ENCODE measurements at places on chromosomes 5 and 9. TPM values are rescaled to one million over a fixed set of nuclear protein-coding genes. Genes with fewer than 3 reads are reported as not detected.
A peak's percentile ranks its signal among the peaks of the same experiment; 100 is the strongest.

DNA sequence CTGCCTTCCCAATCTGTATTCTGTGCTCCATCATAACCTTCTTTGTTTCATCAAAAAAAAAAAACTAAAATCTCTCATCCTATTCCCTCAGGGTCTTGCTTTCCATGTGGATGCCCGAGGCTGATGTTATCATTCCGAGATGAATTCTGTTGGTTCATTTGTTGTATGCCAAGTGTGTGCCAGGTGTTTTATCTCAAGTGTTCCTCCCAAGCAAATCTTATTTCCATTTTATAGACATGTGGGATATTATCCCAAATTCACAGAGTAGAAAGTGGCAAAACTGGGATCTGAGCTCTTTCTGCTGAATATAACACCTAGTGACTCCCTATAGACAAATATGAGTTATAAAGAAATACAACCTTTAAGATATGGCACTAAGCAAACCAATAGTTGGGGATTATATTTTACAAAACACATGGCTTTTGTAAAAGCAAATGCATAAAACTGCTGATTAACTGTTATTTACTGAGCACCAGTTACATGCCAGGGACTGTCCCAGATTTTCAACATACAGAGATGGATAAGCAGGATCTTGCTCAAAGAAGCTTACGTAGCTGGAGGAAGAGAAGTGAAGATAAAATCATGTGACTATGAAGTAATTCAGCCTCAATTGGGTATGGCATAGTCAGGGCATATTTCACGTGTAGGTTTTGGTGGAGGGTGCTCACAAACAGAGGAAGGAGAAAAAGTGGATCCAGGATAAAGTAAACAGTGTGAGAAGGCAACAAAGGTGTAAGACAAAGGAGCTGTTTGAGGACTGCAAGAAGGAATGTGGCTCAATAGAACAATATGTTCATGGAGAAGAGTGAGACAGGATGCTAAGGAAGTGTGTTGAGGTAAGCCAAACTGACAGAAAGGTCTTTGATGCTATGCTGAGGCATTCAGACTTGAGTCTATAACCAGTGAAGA is 143.3 kb upstream of the ADAMTSL1 start:
- no peak overlapping the region for H3K27ac ChIP-seq
- no peaks in the 10 kb centered on the region for H3K4me1 ChIP-seq
- H3K4me3 ChIP-seq: no peak overlapping the region
- peaks cover 6% of the 10 kb centered on the region for H3K27me3 ChIP-seq

- no peak overlapping the region for H3K4me3 ChIP-seq
- H3K4me1 ChIP-seq: no peaks in the 10 kb centered on the region
- H3K27me3 ChIP-seq: no peaks in the 10 kb centered on the region
- no peaks in the 10 kb centered on the region for H3K36me3 ChIP-seq
- no peak overlapping the region for H3K27ac ChIP-seq
Observed at GRCh38 chr9:83239747-83240146, 176.8 kb upstream of the RASEF start.

GRCh38 chr9:111839987-111840386 is 45.2 kb upstream of the SHOC1 start:
- no peak overlapping the region for H3K4me3 ChIP-seq
- DNase-seq: no peak
- H3K27me3 ChIP-seq: peaks cover 10% of the 10 kb centered on the region
- H3K27ac ChIP-seq: no peak overlapping the region
- H3K36me3 ChIP-seq: peaks cover 2% of the 10 kb centered on the region
- H3K4me1 ChIP-seq: peaks cover 2% of the 10 kb centered on the region

- no peak overlapping the region for H3K4me3 ChIP-seq
- no peak for DNase-seq
- H3K36me3 ChIP-seq: peaks cover 23% of the 10 kb centered on the region
- peaks cover 29% of the 10 kb centered on the region for H3K4me1 ChIP-seq
Observed at GRCh38 chr9:120436983-120437475, 142.9 kb downstream of the CDK5RAP2 start.

- peaks cover 6% of the 10 kb centered on the region for H3K4me1 ChIP-seq
- no peak overlapping the region for H3K27ac ChIP-seq
- DNase-seq: no peak
- no peak overlapping the region for H3K4me3 ChIP-seq
- no peaks in the 10 kb centered on the region for H3K27me3 ChIP-seq
- no peaks in the 10 kb centered on the region for H3K36me3 ChIP-seq
Observed at GRCh38 chr9:89284076-89284475, 26.9 kb upstream of the CKS2 start.

- H3K4me1 ChIP-seq: peaks cover 6% of the 10 kb centered on the region
- no peak for DNase-seq
- no peak overlapping the region for H3K4me3 ChIP-seq
- no peak overlapping the region for H3K27ac ChIP-seq
Observed at GRCh38 chr9:21624675-21625644, 142.8 kb upstream of the IFNE start.

DNA sequence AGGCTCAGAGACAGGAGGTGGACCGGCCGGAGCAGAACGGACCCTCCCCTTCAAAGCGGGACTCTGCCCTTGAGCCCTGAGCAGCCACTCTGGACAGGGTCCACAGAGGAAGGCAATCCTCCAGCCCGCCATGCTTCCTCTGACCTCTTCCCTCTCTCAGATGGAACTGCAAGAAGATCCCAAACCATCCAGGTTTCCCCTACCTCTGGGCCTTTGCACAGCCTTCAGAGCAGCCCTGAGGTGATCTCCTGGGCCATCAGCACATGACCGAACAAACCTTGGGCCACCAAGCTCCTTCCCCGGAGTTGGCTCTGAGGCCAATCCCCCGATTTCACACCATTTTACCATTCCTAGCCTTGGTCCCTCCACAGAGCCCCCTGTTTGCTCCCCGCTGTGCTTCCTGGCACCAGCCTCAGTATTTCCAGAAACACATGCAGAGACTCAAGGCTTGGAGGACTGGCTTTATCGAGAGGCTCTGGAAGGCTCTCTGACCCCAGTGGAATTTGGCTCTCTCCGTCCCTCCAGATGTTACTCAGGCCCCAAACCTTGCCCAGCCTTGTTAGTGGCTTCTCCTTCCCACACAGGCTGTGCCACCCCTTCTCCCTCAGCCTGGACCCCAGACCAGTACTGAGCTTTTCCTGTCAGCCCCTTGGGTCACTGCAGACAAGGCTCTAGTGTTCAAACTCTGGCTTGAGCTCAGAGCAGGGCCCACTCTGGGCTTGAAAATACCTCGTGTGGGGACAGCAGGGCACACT is 48.6 kb upstream of the KCNMB1 start:
- no peak for DNase-seq
- H3K4me3 ChIP-seq: no peak overlapping the region
- H3K27ac ChIP-seq: no peak overlapping the region
- peaks cover 7% of the 10 kb centered on the region for H3K27me3 ChIP-seq
- H3K4me1 ChIP-seq: peaks cover 2% of the 10 kb centered on the region

GRCh38 chr5:138533973-138534941 is 8.8 kb downstream of the ETF1 start:
- H3K27me3 ChIP-seq: no peaks in the 10 kb centered on the region
- no peak for DNase-seq
- H3K36me3 ChIP-seq: peaks cover 4% of the 10 kb centered on the region

DNA sequence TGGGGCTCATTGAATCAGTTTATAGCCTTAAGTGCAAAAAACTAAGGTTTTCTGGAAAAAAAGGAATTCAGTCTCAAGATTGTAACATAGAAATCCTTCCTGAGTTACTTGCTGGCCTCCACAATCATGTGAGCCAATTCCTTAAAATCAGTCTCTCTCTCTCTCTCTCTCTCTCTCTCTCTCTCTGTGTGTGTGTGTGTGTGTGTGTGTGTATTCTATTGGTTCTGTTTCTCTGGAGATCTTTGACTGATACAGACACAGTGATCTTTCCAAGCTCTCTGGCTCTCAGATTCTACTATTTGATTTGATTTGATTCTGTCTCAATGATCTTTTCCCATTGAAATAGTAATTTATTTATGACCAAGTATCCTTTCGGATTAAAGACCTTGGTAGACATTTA is 74.6 kb downstream of the CFAP95 start:
- H3K27me3 ChIP-seq: peaks cover 13% of the 10 kb centered on the region
- H3K4me1 ChIP-seq: peaks cover 2% of the 10 kb centered on the region
- H3K4me3 ChIP-seq: no peak overlapping the region

GRCh38 chr5:111348661-111349329 is 124.6 kb downstream of the CAMK4 start:
- DNase-seq: no peak
- H3K4me3 ChIP-seq: no peak overlapping the region
- no peaks in the 10 kb centered on the region for H3K27me3 ChIP-seq
- peaks cover 19% of the 10 kb centered on the region for H3K4me1 ChIP-seq

DNA sequence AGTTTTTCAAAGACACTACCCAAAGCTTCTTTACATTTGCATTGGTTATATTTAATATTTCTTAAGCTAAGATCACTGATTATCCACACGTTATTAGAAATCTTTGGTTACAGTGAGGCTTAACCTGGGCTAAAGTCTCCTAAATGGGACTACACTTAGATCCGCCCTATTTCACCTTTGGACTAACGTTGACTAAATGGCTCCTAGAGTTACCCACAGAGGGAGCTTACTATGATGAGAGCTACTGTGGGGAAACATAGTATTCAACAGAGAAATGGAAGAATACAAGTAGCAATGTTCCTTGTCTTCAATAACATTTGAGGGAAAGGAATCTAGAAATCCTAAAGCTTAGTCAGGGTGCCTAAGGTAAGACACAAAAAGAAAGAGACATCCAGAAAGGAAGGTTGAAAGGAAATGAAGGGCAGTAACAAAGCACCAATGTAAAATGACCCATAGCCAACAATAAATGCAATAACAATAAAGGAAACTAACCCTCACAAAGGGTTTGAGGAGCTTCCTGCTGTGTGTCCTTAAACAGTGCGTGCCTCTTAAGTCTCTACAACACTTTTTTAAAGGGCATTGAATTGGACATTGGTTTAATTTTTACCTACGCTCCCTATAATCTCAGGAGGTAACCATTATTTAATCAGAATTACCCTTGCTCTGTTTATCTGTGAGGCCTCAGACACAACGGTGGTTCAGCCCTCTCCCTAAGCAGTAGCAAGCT is 217.1 kb downstream of the PJA2 start:
- peak overlapping the region; percentile 6 for H3K27ac ChIP-seq
- H3K4me3 ChIP-seq: no peak overlapping the region
- H3K4me1 ChIP-seq: peaks cover 3% of the 10 kb centered on the region

DNA sequence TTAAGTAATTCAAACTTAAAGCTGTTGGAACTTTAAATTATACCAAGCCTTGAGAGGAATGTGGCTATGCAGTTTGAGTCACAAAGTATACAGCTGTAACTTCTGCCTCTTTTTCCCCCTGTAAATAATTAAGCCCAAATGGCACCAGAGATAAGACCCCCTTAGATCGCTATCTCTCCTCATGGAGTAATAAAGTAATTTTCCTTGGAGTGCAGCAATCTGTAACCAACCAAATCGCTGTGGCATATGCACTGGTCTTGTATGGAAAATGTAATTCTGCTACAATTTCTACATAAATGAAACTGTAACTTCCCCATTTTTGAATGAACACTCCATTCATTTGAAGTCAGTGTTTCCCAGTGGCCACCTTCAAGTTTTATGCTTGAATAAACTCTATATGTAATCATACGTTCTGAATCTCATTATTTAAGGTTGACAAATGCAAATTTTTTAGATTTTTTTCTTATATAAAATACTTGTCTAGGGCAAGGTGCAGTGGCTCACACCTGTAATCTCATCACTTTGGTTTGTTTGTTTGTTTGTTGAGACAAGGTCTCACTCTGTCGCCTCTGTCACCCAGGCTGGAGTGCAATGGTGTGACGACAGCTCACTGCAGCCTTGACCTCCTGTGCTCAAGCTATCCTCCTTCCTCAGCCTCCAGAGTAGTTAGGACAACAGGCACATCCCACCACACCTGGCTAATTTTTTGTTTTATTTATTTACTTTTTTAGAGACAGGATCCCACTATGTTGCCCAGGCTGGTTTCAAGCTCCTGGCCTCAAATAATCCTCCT is 12.3 kb downstream of the SUSD1 start:
- no peak overlapping the region for H3K27ac ChIP-seq
- H3K27me3 ChIP-seq: no peaks in the 10 kb centered on the region
- DNase-seq: no peak
- H3K4me1 ChIP-seq: peaks cover 14% of the 10 kb centered on the region

DNA sequence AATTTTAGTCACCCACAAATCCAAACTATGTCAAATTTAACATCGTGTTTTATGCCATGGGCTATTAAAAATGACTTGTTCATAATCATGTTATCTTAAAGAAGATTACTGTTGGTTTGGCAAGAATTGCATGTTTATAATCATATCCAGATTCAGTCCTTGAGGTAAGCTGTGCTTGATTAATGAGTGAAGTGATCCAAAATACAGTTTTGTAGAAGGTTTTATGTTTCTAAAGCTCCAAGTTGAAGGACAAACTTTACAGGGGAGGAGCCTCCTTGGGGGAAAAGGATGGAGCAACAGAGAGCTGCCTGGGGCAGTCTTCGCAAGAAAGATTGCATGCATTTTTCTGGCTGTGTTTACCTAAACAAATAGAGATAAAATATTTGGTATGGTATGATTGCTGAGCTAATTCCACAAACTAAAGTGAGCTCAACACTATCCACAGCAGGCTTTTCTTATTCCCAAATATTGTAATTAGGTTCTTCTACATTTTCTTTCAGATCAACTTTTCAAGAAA is 189.5 kb upstream of the TYRP1 start:
- no peak overlapping the region for H3K4me3 ChIP-seq
- DNase-seq: no peak
- no peaks in the 10 kb centered on the region for H3K36me3 ChIP-seq
- no peaks in the 10 kb centered on the region for H3K4me1 ChIP-seq
- H3K27ac ChIP-seq: no peak overlapping the region

- no peaks in the 10 kb centered on the region for H3K27me3 ChIP-seq
- no peak overlapping the region for H3K4me3 ChIP-seq
- no peak overlapping the region for H3K27ac ChIP-seq
- H3K4me1 ChIP-seq: no peaks in the 10 kb centered on the region
Observed at GRCh38 chr9:136339173-136339957, 12.0 kb downstream of the GPSM1 start.

DNA sequence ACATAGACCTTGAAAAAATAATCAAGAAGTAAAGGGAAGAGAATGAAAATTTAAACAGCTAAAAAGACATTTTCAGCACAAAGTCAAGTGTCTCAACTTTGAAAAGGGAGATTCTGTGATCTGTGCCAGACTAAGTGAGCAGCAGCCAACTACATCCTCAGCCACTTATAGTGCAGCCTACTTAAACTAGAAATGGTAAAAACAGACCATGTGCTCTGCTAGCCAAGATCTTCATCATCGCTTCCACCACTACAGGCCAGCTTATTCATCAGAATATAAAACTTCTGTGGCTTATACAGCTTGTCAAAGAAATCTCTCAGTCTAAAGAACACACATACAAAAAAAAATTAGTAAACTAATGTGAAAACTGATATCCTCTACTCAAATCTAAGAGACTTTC is 63.5 kb downstream of the CEMIP2 start:
- no peak for DNase-seq
- H3K27ac ChIP-seq: peak overlapping the region; percentile 56
- H3K36me3 ChIP-seq: peaks cover 26% of the 10 kb centered on the region
- peaks cover 26% of the 10 kb centered on the region for H3K4me1 ChIP-seq

Gene LARP1
- total RNA-seq: 121 TPM

Gene WDR38
- not detected for total RNA-seq

Gene CRAT
- total RNA-seq: 23.3 TPM

Gene AMBP
- not detected for total RNA-seq

Gene NR2F1-AS1
- total RNA-seq: not detected

Gene GLRA1
- total RNA-seq: not detected

Gene PAPPA
- total RNA-seq: 0.52 TPM

All from T-helper 17 cell (primary cell).